Stimulated activated CD8-positive, alpha-beta memory T cell treated with anti-CD3 and anti-CD28 coated beads, Interleukin-4, amount 100 ng/mL, for 24 hours (primary cell): ENCODE measurements at places on chromosomes 4 and X.

DNA sequence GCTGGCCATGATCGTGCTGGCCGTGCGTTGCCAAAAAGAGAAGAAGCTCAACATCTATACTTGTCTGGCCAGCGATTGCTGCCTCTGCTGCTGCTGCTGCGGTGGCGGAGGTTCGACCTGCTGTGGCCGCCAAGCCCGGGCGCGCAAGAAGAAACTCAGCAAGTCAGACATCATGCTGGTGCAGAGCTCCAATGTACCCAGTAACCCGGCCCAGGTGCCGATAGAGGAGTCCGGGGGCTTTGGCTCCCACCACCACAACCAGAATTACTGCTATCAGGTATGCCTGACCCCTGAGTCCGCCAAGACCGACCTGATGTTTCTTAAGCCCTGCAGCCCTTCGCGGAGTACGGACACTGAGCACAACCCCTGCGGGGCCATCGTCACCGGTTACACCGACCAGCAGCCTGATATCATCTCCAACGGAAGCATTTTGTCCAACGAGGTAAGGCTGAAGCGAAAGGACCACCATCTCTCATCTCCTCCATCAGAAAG, 3.3 kb downstream of the PCDH10 start:
- DNase-seq: no peak

DNA sequence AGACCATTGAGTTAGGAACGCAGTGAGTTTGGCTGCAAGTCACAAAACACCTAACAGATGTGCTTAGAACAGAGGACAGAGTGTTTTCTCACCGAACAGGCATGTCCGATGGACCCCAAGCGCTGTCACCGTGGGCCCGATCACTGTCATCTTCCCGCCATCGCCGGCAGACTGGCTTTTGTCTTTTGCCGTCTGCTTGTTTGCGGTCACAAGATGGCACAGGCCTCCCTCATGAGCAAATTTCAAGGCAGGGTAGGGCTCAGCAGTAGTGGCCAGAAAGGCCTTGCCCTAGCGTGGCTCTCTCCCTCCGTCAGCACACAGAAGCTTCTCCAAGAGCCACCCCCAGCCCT, 21.4 kb upstream of the MRFAP1 start:
- DNase-seq: no peak

DNA sequence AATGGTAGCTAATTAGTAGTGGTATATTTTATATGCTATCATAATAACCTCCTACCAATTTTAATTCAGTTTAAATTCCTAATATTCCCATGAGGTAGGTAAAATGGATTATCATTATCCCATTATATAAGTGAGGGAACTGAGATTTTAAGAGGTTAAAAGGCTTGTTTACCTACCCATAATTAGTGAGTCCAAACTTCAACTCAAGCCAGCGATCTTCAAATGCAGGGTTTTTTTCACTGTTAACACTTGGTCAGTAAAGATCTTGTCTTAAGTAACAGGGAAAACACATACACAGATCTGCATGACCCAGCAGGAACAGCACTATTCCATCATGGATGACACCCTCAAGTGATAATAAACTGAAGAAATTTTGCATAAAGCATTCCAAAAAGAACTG, 31.3 kb downstream of the FABP2 start:
- DNase-seq: no peak

DNA sequence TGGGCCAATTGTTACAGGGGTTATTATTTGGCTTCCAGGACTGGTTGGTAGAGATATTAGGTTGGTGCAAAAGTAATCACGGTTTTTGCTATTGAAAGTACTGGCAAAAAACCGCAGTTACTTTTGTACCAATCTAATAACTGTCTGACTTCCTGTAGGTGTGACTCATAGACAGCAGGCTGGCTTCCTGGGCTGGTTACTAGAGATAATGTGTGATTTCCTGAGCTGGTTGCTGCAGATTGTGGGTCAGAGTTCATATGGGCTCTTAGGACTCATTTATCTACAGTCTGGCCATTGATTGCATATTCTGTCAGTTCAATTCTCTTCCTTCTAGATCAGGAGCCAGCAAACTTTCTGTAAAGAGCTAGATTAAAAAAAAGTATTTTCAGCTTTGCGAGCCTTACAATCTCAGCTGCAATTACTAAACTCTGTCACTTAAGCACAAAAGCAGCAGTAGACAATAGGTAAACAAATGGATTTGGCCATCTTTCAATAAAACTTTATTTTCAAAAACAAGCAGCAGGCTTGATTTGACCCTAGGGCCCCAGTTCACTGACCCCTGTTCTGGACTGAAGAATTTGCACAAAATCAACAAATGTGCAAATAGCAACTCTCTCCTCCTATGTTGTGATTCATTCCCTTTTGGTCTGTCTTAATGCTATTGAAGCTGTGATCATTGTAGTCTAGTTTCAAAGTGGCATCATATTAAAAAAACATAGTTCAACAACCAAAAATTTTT, 50.8 kb upstream of the BOD1L1 start:
- no peak for DNase-seq

DNA sequence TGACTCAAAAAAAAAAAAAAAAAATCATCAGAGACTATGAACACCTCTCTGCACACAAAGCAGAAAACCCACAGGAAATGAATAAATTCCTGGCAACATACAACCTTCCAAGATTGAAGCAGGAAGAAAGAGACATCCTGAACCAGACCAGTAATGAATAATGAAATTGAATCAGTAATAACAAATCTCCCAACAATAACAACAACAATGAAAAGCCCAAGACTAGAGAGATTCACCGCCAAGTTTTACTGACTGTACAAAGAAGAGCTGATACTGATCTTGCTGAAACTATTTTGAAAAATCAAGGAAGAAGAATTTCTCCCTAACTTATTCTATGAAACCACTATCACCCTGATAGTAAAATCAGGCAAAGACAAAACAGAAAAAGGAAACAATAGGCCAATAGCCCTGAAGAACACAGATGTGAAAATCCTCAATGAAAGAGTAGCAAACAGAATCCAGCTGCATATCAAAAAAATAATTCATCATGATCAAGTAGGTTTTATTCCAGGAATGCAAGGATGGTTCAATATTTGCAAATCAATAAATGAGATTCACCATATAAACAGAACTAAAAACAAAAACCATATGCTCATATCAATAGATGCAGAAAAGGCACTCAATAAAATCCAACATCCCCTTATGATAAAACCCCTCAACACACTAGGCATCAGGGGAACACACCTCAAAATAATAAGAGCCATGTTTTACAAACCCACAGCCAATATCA, 31.0 kb upstream of the PLK4 start:
- no peak for DNase-seq

DNA sequence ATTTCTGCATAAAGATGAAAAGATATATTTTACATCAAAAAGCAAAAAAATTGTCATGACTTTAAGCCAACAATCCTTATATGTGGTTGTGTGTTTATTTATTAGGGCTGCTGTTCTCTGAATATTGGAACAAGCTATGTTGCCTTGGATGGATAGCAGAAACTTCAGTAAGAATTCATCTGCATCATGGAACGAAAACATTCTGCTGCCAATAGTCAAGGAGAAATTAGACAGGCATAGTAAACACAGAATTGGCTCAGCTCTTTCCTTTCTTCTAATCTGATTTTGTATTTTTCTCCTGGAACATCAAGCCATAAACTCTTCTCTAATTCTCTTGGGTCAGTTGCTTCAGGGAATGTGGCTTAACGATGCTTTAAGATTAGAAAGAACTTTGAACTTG, 1257.0 kb downstream of the NLGN4X start:
- DNase-seq: no peak
